ENCODE measurements at places on chromosomes 2 and 18.

GRCh38 chr2:127715778-127716449 is 14.6 kb downstream of the SFT2D3 start:
- no peak for DNase-seq

GRCh38 chr2:161208527-161209139 is 48.4 kb downstream of the TANK start:
- no peak for DNase-seq

GRCh38 chr2:40512256-40512655 is 60.4 kb upstream of the SLC8A1 start:
- DNase-seq: no peak

DNA sequence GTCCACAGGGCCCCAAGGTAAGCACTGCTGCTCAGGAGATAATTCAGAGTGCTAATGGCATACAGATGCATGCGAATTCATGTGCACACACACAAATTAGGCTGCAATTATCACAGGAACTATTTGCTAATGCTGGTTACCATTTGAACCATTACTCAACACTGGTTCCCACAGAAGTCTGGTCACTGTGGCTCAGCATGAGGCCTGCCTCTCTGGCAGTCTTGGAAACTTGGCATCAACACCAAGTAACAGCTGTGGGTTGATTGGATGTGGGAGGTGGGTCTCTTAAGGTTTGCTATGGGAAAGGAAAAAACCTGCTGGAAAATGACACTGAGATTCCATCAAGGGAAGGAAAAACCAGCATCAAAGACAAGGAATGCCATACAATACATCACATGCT is 105.0 kb downstream of the CELF4 start:
- DNase-seq: no peak

GRCh38 chr2:240182476-240182875 is 42.0 kb upstream of the OTOS start:
- peak; percentile 33 for DNase-seq

- DNase-seq: no peak
Observed at GRCh38 chr2:159737292-159737916, 25.1 kb downstream of the MARCHF7 start.

GRCh38 chr18:63472380-63472779 is 4.4 kb upstream of the SERPINB5 start:
- DNase-seq: no peak

DNA sequence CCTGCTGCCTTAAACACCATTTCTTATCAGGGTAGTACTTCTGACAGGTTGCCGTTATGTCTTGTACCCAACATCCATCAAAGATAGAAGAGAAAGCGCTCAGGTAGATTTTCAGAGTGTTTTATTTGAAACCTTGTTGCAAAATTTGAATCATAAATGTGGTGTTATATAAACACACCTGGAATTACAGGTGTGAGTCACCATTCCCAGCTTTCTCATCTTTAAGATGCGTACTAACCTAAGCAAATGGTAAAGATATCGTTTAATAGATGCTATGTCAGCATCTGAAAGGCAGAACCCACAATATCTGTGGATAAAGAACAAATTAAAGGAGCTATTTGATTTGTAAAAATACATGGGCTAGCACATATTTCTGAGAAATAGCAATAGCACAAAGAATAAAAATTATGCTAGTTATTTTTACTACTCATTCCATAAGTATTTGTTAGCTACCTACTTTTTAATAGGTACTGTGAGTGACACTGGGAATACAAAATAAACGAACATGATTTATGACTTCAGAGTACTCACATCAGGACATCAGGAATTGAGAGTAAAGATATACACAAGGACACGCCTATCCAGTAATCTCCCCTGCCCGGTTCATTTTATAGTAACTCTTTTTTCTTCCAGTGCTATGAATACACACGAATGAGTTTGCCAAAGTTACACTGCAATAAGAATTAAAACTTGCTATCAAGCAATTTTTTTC is 193.8 kb downstream of the RBM43 start:
- no peak for DNase-seq

- DNase-seq: no peak
Observed at GRCh38 chr18:40049716-40050115, 1905.3 kb upstream of the PIK3C3 start.

DNA sequence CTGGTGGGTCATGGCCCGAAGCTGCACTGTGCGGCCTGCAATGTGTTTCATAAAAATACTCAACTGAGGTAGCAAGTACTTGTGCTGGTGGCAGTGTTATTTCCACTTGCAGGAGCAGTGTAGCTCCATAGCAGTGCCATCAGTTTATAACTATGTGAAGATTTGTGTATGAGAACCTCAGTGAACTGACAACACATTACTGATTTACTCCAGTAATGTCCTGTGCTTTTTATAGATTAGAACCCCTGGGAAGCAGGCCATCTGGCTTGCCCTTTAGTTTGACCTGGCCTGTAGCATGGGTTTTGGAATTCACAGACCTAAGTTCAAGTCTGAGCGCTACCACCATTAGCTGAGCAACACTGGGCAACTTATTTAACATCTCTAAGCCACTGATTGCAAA is 99.7 kb upstream of the AQP4 start:
- DNase-seq: no peak

DNA sequence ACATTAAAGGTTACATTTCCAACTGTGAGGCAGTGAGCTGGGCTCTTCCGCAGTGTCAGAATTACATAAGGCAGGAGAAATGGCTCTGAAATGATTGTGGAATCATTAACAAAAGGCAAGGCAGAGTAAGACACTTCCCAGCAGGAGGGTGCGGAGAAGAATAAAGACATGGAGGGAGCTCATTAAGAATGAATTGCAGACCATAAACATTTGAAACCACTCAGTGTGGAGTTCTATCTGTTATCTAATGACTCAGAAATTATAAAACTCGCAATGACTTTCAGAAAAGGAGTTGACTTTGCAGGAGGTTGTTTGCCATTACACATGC is 77.0 kb downstream of the SMIM21 start:
- DNase-seq: no peak

GRCh38 chr2:144208924-144209323 is 311.0 kb downstream of the ZEB2 start:
- DNase-seq: no peak

DNA sequence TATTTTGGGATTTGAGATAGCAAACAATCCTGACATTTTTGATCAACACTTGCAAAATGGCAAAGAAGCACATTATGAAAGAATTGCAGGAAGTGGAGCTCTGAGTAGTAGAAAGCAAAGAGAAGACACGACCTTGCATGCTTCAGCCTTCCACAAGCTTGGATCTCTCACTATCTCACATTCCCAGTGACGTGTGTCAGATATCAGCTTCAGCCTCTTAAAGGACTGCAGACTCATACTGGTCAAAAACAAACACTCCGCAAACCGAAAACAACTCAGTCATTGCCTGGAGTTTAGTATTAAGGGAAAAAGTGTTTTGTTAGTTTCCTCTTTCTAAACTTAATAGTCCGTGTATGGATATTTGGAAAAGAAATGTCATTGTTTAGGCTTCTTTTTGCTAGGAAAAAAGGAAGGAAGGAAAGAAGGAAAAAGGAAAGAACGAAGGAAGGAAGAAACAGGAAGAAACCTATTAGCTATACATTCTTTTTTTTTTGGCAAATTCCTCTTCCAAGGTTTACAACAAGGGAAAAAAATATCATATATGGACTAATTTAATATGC is 32.6 kb upstream of the SLC40A1 start:
- DNase-seq: no peak

- no peak for DNase-seq
Observed at GRCh38 chr2:150917961-150918713, 343.5 kb downstream of the RBM43 start.

- DNase-seq: no peak
Observed at GRCh38 chr18:77495982-77496690, 246.5 kb downstream of the GALR1 start.

GRCh38 chr2:16513626-16514025 is 152.0 kb downstream of the CYRIA start:
- no peak for DNase-seq

GRCh38 chr2:128494640-128495321 is 176.1 kb upstream of the HS6ST1 start:
- DNase-seq: peak; percentile 35

DNA sequence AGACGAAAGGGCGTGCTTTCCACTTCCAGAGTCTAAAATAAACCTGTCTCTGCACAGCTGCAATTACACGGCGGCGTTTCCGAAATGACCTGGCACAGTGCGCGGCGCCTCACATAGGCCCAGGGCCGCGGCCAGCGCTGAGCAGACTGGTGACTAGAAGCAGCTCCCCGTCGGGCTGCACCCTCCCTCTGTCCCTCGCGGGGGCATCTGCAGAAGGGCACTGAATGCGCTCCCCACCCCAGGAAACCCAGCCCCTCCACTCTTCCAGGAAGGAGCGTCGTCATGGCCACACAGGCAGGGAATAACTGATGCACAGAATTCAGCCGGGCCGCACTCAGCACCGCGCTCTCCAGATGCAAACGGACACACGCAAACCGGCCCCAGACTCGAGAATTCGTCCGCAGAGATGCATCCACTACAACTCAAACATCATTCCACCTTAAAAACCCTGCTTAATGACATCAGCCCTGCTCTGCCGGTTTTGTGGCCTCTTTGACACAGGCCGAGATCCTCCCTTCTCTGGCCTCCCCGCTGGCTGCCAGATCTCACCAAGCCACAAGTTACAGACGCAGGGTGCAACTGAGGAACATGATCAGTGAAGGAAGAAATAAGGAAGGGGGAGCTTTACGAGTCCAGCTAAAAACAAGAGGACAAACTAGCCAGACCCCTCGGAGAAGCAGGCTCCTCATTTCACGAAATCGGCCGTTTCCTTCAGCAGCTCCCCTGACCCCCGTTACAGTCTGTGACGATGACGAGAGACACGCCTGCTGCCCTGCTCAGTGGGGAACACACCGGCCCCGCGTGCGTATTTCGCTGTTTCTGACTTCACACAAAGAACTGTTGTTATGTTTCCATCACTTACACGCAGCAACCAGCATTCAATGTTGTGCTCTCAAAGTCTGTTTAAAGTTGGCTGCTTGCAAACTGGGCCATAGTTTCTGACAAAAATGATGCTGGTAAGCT is 40.2 kb downstream of the MBP start:
- DNase-seq: no peak

DNA sequence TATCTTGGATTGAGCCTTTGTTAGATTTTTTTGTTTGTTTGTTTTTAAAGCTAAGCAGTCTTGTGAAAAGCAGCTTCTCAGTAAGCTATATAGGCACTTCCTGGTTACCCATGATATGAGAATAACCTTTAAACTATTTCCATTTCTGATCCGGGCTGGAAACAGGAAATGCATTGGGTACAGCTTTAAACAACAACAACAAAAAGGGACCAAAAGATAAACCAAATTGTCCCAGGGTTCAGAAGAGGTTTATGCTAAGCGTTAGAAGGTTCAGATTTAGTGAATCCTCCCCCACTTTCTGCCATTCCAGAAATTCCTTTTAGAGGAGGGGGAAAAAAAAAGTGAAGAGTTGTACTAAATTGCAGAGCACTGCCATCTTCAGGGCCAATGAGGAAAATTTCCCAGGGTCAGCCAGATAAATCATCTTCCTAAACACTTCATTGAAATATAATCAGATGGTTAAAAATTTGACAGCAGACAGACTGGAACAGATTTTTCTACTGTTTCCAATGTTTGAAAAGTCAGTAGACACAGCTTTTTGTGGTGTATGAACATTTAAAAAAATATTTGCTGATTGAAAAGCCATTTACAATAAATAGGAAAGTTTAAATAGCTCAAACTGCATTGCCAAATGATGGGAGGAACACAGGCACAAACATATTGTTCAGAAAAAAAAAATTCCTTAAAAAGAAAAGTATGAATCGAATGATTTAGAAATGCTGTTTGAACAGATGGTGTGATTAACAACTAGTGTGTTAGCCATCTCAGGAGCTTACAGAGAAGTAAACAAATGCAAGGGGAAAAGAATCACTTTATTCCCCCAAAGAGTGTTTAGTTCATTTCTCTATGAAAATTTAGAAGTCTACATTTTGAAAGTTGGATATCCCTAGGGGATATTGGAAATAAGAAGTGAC is 189.9 kb upstream of the TANK start:
- DNase-seq: no peak

DNA sequence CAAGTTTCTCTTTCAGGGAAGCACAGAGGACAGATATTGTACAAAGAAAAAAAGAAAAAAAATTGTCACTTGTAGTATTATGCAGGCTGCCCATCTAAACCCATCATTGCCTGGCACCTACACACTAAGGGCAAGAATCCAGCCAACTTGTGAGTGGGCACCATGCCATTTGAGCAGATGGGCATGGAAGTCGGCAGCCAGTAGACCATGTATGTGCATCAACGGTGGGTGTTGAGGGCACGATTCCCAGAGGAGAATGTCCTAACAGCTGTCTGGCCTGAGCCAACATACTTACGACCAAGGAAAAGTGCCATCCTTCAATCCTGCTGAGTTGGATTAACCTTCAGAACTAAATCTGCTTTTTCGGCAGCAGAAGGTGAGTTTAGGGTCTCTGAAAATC is 63.9 kb downstream of the ARHGAP15 start:
- DNase-seq: no peak

DNA sequence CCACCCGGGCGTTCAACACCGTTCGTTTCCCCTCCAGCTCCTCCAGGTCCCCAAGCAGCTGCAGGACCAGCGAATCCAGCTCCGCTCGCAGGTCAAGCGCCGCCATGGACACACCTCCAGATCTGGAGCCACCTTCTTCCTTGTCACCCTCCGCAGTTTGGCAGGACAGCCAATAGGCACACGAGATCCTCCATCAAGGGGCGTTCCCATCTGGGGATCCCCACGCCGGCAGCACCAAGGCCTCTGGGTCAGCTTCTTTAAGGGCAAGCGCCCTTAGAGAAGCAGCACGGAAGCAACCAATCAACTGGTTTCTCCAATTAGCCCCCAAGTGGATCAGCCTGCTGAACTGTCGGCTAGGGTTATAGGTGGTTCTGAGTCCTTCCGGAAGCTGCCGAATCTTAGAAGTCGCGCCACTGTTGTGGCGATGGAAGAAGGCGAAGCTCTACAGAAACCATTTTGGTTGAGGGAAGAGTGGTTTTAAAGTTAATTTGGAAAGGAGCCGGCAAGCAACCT is 621 bp upstream of the IMP4 start:
- DNase-seq: peak; percentile 93

DNA sequence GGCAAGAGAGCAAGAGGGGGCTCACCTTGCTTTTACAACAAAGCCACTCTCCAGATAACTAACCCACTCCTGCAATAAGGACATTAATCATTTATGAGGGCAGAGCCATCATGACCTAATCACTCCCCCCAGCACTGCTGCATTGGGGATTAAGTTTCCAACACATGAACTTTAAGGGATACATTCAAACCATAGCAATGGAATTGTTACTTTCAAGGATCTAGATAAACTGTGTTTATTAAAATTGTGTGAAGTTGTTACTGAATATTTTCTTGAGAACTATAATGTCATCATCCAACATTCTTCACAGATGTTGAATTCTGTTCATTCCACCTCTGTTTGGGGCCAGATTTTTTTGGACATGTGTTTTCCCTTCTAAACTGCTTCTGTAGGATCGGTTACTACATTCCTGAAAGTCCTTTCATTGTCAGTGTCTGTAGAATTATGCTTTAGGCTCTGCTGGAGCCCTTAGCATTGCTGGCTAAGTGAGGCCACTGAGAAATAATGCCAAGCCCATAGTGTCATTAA is 50.4 kb downstream of the SPATS2L start:
- no peak for DNase-seq

GRCh38 chr18:73283788-73284187 is 416.0 kb upstream of the NETO1 start:
- no peak for DNase-seq

GRCh38 chr2:239789711-239790110 is 235.4 kb downstream of the NDUFA10 start:
- no peak for DNase-seq
